ENCODE measurements at places on chromosomes 11 and 22. TPM values are rescaled to one million over a fixed set of nuclear protein-coding genes. Genes with fewer than 3 reads are reported as not detected.

- no peak for DNase-seq
These were observed 47.5 kb upstream of the TENM4 start for GRCh38 chr11:79488286-79488685.

DNA sequence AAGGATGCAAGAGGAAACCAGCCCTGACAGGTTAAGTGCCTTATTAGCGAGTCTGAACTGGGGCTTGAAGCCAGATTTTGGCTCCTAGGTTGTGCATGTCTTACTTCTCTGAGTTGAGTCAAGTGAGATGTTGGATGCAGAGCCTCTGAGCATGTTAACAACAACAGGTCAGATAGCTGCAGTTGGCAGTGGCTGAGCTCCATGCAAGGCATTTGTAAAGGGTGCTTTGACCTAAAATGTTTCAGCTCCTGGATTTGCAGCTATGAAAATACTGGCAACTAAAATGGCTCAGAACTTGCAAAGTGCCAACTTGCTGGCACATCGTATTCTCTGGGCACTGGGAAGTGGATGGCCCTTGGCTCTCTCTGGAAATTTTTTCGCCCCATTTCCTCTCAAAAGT is 16.4 kb upstream of the CSRP3 start:
- no peak for DNase-seq

DNA sequence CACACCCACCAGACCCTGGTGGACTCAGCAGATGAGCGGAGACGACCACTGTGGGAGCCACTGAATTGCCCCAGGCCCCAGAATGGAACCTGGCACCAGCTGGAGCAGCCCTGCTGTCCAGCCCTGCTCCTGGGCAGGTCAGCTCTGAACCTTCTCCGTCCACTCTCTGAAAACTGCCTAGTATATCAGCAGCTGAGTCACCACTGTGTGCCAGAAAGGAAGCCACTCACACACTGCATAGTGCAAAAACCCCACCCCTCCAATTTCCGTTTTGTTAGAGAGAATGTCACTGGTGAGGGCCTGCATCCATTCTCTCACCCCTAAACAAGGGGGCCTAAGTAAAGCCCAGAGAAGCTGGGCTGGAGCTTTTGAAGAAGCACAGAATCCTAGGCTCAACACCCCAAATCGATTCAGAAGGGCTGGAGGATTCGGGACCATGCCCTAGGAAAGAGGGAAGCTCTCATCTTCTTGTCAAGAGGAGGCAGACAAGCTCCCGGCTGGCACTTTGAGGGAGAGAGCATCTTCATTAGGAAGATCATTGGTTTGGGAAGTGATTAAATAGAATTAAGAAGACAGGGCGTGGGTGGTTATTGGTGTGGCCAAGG is 44.5 kb downstream of the GALNT18 start:
- DNase-seq = peak; percentile 14

GRCh38 chr11:58227956-58228615 is 632 bp downstream of the OR10Q1 start:
- no peak for DNase-seq

DNA sequence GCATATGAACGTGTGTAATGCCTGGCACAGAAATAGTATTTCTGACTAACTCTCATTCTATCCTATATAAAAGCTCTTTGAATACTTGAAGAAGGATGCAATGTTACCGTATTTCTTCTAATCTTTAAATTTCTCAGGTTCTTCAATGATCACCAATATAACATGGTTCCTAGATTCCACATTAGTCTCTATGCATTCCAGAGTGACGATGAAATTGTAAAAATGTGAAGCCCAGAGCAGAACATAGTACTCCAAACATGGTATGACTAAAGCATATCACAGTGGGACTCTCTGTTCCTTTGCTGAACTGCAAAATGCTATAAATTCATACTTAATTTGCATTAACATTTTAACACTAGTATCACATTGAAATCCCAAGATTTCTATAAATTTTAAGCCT is 877.6 kb upstream of the CHORDC1 start:
- DNase-seq = no peak

GRCh38 chr11:115317277-115318185 is 186.7 kb downstream of the CADM1 start:
- no peak for DNase-seq

DNA sequence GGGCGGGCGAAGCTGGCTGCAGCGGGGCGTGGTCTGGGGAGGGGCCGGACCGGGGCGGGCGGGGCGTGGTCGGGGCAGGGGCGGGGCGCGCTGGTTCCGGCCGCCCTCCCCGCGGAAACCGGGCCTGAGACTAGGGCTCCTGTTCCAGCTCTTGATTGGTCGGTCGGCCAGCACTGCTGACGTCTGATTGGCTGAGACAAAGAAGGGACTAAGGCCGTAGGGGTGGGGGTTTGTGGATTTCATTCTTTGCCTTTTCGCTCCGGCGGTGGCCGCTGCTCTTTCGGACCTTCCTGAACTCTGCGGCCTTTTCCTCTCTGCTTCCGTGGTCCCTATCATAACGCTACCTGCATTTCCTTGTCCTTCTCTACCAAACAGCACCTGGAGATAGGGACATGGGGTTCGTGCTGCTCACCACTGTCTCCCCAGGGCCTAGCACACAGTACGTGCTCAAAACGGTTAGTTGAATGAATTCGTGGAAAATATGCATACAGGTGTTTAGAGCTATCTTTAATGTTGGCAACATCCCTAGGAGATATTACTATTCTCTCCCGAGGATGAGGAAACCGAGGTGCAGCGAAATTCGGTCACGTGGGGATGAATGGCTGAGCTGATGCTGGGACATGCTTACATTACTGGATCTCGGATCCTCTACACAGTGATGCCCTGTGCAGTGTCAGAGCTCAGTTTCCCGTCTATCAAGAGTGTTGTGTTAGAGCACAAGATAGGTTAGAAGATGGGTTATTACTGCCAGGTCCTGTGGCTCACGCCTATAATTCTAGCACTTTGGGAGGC is 62.8 kb downstream of the NFAM1 start:
- peak; percentile 90 for DNase-seq

- DNase-seq = no peak
These were observed 232.0 kb upstream of the LUZP2 start for GRCh38 chr11:24264868-24265267.

- DNase-seq = no peak
These were observed 53.0 kb downstream of the SCUBE1 start for GRCh38 chr22:43289976-43290721.

DNA sequence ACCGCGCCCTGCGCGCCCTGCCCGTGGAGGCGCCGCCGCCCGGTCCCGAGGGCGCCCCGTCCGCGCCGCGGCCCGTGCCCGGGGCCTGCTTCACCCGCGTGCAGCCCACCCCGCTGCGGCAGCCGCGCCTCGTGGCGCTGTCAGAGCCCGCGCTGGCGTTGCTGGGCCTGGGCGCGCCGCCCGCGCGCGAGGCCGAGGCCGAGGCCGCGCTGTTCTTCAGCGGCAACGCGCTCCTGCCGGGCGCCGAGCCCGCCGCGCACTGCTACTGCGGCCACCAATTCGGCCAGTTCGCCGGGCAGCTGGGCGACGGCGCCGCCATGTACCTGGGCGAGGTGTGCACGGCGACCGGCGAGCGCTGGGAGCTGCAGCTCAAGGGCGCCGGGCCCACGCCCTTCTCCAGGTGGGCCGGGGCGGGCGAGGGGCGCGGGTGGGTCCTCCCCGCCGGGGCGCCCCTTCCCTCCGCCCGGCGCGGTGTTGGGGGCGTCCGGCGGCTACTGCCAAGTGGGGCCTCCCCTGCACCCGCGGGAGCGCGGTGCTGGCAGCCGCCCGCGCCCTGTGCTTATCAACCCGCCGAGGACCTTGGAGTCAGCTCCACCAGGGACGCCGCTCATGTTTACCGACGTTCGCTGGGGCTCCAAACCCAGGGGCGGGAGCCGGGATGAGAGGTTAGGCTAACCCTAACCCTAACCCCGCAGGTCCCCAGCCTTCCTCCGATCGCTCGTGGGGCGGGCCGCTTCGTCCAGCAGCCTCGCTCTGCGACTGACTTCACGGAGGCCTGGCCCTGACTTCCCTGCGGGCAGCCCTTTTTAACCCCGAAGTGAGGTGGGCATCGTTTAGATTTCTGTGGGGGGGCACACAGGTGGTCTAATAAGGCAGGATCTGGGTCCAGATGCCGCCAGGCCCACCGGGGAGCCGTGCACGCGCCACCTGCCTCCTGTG is 649 bp downstream of the SELENOO start:
- no peak for DNase-seq

DNA sequence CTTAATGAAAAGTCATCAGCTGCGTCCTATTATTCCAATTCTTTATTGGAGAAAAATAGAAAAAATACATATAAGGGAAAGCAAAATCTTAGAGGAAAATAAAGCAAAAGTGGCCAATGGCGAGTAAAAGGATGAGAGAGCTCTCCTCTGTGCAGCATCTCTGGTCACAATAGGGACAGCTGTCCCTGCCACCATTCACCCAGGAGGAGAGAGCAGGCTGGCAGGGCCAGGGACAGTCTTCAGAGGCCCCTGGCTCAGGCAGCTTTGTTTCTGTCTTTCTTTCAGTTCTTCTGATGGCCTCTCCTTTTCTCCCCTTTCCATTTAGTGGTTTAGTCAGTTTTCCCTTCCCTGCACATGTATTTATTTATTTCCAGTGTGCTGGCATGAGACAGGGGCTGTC is 941.3 kb downstream of the NTM start:
- DNase-seq = no peak

DNA sequence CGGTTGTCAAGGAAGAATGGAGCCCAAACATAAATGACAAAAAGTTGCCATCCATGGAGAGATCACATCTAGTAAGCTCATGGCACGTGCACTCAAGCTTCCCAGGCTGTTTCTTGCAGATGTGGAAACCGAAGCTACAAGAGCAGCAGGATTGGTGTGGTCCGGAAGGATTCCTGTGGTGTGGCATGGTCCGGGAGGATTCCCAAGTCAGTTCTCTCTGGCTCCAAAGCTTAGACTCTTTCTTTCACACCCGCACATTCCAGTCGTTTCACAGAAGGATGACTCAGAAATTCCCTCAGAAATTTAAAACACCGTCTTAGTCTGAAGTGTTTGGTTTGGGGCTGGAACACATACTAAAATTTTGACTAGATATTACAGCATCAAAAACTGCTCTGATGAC is 78.0 kb upstream of the DRD2 start:
- no peak for DNase-seq

DNA sequence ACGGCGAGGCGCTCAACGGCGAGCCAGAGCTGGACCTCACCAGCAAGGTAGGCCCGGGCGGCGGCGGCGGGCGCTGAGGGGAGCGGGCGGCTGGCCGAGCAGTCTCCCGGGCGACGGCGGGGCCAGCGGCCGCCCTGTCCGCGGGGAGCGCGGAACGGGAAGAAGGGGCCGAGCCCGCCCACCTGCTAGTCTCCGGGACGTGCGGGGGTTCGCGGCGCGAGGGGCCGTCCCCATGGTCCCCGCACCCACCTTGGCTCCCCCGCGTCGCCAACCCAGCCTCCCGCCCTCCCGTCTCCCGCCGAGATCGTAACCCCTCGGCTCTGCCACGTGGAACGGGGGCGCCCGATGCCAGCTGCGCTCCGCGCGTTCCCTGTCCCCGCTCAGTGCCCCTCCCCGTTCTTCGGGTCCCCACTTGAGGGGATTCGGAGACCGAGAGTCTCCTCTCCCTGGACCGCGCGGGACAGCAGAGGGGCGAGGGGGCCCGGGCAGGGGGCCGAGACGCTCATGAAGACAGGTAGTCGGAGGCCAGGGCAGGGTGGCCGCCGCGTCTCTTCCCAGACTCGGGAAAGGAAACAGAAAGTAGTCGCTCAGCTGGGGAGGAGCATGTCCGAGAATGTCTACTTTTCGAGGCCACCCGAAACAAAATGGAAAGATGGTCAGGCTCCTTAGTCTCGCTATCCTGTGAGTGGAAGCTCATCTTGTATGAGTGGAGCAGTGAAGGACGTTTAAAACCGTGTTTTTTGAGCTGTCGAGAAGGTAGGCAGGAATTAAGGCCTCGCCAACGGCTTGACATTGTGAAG is 557 bp downstream of the GTPBP1 start:
- DNase-seq = peak; percentile 53

The TTC36 gene
- total RNA-seq = 0.55 TPM

The KRTAP5-1 gene
- total RNA-seq = not detected

The SDHAF2 gene
- total RNA-seq = 47.3 TPM

The CST6 gene
- total RNA-seq = 0.65 TPM
